Activated naive CD8-positive, alpha-beta T cell treated with anti-CD3 and anti-CD28 coated beads for 36 hours (primary cell): ENCODE measurements at places on chromosomes 16 and 17.
A peak's percentile ranks its signal among the peaks of the same experiment; 100 is the strongest.

DNA sequence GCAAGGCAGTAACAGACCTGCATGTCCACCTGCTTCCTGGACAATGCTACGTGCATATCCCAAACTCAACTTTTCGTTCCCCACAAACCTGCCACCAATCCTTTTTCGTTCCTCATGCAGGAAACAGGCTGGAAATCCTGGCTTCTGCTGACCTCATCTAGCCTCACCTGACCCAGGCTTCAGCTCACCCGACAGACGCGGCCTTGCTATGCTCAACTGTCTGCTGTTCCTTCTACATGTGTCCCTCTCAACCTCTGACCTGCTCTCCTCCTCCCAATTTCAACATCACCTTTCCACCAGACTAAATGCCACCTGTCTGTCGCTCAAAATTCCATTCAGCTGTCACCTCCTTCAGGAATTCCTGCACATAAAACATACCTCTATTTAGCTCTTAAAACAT lies 44.5 kb downstream of the XPO6 start:
- no peak for DNase-seq

GRCh38 chr17:36870720-36870999 lies 66.6 kb upstream of the LHX1 start:
- no peak for DNase-seq

- no peak for DNase-seq
Observed at GRCh38 chr16:20398603-20399002, 5.9 kb downstream of the PDILT start.

DNA sequence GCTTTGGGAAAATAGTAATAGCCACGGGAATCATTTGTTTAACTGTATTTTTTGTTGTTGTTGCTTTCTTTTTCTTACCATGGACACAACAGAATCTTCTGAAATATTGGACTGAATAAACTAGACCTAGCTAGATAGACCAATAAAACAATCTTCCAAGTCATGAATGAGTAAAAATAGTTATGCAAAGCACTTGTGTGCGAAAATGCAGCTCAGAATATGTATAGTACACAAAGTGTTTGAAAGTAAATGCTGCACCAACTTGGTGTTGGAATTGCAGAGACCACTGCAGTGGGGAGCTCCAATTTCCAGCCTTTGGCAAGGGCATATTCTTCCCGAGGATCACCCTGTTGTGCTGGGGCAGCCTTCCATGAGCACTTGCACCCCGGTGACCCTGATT lies 68.0 kb downstream of the AATF start:
- no peak for DNase-seq

DNA sequence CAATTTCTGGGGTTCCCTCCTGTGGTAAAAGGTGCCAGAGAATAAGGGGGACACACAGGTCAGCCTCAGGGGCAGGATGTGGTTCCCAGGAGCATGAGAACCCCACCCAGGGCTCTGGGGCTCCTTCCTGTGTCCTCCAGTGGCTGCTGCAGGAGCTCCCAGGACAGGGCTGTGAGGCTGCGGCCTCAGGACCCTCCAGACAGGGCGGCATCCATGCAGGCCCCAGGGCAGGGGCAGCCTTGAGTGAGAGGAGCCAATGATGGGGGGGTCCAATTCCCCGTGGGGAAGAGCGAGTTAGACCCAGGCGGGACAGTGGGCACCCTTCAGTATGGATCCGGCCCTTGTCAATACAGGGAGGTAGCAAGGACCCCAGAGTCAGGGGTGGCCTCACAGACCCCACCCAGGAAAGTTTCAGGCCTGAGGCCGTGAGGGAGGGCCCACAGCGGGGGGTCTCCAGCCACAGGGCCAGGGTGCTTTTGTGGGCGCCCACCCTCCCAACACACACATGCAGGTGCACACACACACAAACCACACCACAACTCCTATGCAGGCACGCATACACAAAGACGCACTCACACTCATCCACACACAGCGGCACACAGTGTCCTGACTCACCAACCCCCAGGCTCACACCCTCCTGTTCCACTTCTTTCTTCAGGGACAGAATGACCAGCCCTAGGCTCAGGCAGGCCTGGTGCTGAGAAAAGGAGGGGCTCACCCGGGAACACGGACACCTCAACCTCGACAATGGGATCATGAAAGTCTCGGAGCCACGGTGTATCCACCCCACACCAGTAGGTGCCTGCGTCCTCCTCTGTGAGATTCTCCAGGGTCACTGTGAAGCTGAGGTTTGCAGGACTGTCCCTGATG lies 1.8 kb downstream of the CD300C start:
- DNase-seq: no peak

DNA sequence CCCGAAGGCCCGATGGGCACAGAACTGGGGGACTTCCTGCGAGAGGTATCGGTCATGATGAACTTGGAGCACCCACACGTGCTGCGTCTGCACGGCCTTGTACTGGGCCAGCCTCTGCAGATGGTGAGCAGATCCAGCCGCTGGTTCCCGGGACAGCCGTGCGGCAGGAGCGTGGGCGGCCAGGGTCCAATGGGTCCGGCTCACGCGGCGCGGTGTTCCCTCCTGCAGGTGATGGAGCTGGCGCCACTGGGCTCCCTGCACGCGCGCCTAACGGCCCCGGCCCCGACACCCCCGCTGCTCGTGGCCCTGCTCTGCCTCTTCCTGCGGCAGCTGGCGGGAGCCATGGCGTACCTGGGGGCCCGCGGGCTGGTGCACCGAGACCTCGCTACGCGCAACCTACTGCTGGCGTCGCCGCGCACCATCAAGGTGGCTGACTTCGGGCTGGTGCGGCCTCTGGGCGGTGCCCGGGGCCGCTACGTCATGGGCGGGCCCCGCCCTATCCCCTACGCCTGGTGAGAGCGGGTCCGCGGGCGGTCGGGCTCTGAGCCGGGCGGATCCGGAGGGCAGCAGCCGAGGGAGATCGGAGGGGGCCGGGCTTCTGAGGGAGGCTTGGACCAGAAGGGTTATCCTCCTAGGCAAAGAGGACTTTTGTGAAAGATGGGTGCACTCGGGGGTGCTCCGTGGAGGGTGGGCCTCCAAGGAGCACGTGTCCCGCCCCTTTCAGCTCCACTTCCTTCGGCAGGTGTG lies 3.0 kb downstream of the TNK1 start:
- peak; percentile 83 for DNase-seq

DNA sequence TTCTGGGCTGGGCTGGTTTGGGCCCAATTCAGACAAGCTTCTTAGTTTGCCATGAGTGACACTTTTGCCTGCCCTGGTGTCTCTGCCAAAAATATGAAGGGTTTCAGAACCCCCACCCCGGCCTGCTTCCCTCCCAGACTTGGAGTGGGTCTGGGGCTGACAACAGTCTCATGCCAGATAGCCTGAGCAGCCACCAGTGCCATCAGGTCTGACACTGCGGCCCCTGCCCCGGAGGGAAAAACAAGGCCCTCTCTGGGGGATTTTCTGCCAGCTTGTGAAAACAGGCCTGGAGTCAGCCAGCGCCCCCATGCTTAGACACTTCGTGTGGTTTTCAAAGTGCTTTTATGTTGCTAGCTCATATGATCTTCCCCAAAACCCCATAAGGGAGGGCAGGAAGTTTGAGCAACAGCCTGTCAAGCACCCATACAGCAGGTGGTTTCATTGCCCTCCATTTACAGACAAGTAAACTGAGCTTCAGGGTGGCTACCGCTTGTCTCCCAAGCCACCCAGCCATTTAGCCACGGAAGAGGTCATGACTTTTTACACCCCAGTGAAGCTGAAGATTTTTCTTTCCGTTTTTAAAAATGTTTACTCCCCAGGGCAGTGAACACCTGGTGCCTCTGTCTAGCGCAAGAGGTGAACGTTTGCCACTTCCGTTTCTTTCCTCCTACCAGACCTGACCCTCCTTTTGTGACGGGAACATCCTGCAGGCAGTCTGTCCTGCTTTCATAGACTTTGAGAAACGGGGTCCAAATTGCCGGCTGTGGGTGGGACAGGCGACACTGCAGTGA lies 300.6 kb downstream of the SEC14L1 start:
- DNase-seq: peak; percentile 71

- DNase-seq: no peak
Observed at GRCh38 chr17:72510351-72511016, 389.7 kb downstream of the SOX9 start.

- no peak for DNase-seq
Observed at GRCh38 chr16:78324649-78325285, 225.3 kb downstream of the WWOX start.

- DNase-seq: no peak
Observed at GRCh38 chr16:23909792-23910418, 74.1 kb downstream of the PRKCB start.

GRCh38 chr17:1365445-1366039 lies 34.5 kb downstream of the YWHAE start:
- DNase-seq: peak; percentile 35

- DNase-seq: no peak
Observed at GRCh38 chr17:57117798-57118197, 32.8 kb downstream of the AKAP1 start.

DNA sequence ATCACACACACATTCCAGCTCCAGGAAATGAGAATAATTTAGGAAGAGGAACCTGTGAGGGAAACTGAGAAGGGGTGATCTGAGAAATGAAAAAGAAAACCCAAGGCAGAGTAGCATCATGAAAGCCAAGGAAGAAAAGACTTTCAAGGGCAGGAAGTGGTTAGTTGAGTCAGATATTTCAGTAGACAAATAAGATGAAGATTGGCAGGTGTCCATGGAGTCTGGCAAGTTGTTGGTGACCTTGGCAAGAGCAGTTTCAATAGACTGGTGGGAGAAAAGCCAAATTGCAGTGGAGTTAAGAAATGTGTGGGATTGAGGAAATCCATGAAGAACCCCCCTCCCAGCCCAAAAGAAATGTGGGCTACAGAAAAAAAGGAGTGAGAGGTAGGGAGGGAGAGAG lies 10.7 kb downstream of the GNAO1 start:
- DNase-seq: peak; percentile 24

DNA sequence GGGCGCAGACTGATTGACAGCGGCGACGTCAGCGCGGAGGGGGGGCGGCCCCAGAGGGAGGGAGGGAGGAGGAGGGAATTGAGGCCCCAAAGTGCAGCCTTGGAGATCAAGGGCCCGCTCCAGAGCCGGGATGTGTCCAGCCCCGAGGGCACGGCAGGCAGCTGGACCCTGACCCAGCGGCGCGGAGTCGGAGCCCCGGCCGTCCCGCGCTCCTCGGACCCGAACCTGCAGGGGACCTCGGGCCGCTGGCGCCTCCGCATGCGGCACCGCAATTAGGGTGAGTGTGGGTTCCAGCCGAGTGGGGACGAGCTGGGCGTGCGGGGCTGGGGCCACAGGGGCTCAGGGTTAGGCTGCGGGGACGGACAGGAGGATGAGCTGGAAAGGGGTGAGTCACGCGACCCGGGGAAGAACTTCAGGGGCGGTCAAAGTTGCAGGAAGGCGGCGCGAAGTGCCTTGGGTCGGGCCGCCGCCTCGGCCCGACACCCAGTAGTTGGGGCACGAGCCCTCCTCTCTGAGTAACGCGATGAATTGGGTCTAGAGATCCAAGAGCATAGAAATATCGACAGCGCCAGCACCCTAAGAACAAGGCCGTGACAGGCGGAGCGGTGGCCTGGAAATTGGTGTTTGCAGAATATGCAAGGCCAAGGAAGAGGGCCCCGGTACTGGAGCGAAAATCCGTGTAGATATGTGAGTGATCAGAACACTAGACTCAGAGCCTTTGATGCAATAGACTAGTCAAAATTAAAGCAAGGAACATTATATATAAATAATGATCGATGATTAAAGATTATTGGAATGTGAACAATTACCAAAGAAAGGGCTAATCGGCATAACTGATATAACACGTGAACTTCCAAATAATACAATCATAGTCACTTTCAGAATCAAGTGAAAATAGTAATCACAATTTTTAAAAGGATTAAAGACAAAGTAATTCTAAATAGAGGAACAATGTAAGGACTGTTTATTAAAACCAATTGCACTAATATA lies at the start of gene TBX4:
Gene TBX4 (plus strand): TSS at position 122 of the 990 bp plus-strand sequence. CDS start 4,069 bp downstream, outside the sequence.
- no peak for DNase-seq

DNA sequence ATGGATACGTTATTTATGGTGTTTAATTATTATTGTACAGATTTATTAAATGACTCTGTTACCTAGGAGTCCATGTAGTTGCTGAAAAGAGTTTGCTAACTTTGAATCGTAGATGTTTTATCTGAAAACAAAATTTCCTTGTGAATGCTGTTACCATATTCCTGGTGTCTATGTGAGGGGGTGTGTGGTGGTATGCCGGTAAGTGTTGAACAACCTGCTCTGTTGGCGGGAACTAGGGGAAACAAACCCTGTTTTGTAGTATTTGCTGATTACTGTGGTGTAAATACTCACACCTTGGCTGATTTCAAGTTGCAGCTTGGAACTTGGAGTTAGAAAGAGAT lies 386.4 kb downstream of the WWOX start:
- no peak for DNase-seq

DNA sequence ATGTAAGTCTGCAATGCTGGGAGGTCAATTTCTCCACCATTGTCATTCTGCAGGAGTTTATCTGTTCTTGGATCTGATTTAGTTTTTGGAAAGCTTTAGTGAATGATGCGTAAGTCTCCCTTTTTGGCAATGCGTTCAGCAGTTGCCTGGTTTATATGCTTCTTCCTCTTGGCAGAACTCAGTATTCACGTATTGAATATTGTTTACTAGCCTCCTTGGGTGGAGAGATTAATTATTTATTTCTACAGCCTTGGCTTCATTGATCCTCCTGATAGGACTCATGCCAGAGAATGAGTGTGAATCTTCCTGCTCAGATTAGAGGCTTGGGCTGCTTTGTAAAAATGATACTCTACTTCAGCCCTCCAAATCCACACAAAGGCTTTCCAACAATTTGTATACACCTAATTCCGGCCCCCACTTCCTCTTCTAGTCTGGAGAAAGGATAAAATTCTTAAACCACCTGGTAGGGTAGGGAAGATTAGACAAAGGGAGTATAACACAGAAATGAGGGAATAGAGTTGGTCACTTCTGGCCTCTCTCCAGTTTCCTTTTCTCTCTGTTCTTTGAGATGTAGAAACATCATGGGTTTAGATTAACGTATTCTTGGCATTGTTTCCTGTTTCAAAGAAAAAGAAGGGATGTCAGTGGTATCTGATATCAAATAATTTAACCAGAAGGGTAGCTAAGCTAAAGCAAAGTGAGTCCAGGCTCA lies 929.8 kb downstream of the KCNJ2 start:
- no peak for DNase-seq

- DNase-seq: no peak
Observed at GRCh38 chr17:39485555-39485954, 24.3 kb downstream of the CDK12 start.

- DNase-seq: no peak
Observed at GRCh38 chr17:43411749-43412148, 13.0 kb downstream of the ARL4D start.

GRCh38 chr17:48735062-48735351 lies 6.5 kb upstream of the HOXB13 start:
- DNase-seq: no peak

DNA sequence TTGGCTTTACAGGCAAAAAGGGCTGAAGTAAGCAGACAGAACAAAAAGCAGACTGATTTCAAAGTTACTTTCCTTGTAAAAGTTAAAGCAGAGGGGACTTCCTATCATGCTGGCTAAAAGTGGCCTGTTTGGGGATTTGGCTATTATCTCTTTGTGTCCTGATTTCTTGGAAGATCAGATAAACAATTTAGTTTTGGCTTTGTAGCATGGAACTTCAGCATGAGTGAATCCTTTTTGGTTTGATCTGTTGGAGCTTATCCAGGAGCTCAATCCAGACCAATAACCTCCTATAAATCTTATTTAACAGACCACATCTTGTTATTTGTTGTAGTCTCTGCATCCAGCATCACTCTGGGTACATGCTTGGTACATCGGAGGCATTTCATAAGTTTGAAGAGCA lies 8.9 kb upstream of the RNF112 start:
- no peak for DNase-seq
